ENCODE measurements at places on chromosomes 4 and X. TPM values are rescaled to one million over a fixed set of nuclear protein-coding genes. Genes with fewer than 3 reads are reported as not detected.

- H3K36me3 ChIP-seq = no peaks in the 10 kb centered on the region
- DNase-seq = no peak
- no peak overlapping the region for H3K4me3 ChIP-seq
Measured at GRCh38 chr4:82128355-82128754, 245.4 kb downstream of the HNRNPD start.

GRCh38 chr4:98352396-98352795, 91.2 kb downstream of the RAP1GDS1 start:
- H3K4me1 ChIP-seq = no peaks in the 10 kb centered on the region
- no peaks in the 10 kb centered on the region for H3K27me3 ChIP-seq
- H3K4me3 ChIP-seq = no peak overlapping the region
- H3K27ac ChIP-seq = no peak overlapping the region
- DNase-seq = no peak
- H3K36me3 ChIP-seq = peaks cover 8% of the 10 kb centered on the region

GRCh38 chr4:160091631-160092030, 988.8 kb downstream of the RAPGEF2 start:
- H3K36me3 ChIP-seq = no peaks in the 10 kb centered on the region
- no peaks in the 10 kb centered on the region for H3K4me1 ChIP-seq
- H3K27ac ChIP-seq = no peak overlapping the region

- peaks cover 26% of the 10 kb centered on the region for H3K4me1 ChIP-seq
- H3K27me3 ChIP-seq = no peaks in the 10 kb centered on the region
- H3K36me3 ChIP-seq = peaks cover 4% of the 10 kb centered on the region
- H3K27ac ChIP-seq = no peak overlapping the region
- DNase-seq = no peak
Measured at GRCh38 chrX:100328351-100328750, 81.7 kb downstream of the PCDH19 start.

GRCh38 chr4:36854554-36854953, 390.0 kb upstream of the NWD2 start:
- no peaks in the 10 kb centered on the region for H3K36me3 ChIP-seq
- no peak for DNase-seq
- no peak overlapping the region for H3K4me3 ChIP-seq
- peaks cover 3% of the 10 kb centered on the region for H3K27me3 ChIP-seq
- no peak overlapping the region for H3K27ac ChIP-seq

GRCh38 chr4:147840838-147841738, 109.2 kb downstream of the ARHGAP10 start:
- no peak for DNase-seq

- no peak overlapping the region for H3K4me3 ChIP-seq
- H3K27me3 ChIP-seq = no peaks in the 10 kb centered on the region
- H3K36me3 ChIP-seq = peaks cover 21% of the 10 kb centered on the region
- no peak overlapping the region for H3K27ac ChIP-seq
- no peak for DNase-seq
Measured at GRCh38 chr4:1218634-1219565, 30.0 kb downstream of the CTBP1 start.

The GBA3 gene
- total RNA-seq = 3.8 TPM

DNA sequence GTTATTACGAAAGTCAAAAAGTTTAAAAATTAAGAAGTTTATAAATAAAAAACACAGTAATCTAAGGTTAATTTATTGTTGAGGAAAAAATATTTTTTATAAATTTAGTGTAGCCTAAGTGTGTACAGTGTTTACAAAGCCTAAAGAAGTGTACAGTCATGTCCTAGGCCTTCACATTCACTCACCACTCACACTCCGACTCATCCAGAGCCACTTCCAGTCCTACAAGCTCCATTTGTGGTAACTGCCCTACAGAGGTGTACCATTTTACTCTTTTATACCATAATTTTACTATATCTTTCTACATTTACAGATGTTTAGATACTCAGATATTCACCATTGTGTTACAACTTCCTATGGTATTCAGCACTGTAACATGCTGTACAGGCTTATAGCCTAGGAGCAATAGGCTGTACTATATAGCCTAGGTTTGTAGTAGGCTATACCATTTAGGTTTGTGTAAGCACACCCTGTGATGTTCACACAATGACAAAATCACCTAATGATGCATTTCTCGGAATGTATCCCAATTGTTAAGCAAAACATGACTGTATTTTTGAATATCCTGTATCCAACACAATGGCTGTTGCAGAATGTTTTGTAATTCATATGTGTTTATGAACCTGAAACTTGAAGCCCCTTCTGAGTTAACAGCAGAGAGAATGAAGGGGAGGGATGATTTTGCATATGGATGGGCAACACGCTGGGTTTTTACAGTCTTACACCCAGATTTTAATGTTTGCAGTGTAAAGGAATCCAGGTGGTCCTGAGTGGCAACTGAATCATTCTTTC, 3.1 kb downstream of the PPBP start:
- H3K36me3 ChIP-seq = no peaks in the 10 kb centered on the region
- H3K27me3 ChIP-seq = peaks cover 39% of the 10 kb centered on the region
- H3K27ac ChIP-seq = no peak overlapping the region
- no peak overlapping the region for H3K4me3 ChIP-seq
- DNase-seq = no peak

GRCh38 chr4:136893573-136893972, 638.7 kb downstream of the PCDH18 start:
- H3K36me3 ChIP-seq = no peaks in the 10 kb centered on the region
- no peak overlapping the region for H3K4me3 ChIP-seq
- H3K27ac ChIP-seq = no peak overlapping the region
- no peaks in the 10 kb centered on the region for H3K4me1 ChIP-seq
- DNase-seq = no peak

The BTC gene
- total RNA-seq = 1.4 TPM

DNA sequence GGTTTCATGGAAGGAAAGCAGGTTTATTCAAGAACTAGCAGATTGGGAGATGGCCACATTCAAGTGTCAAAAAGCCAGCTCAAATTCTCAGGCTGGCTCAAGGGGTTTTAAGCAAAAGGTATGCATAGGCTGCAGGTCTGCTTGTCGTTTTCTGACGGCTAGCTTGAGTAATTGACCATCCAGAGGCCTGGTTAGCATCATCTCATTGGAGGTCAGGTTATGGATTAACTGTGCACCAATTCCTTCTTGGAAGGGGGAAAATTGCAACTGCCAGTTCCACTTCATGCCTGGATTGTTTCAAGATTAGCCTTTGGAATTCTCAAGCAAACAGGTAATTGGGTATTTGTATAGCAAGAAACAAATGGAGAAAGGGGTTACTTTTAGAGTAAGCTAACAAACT, 62.1 kb downstream of the FUNDC1 start:
- H3K27me3 ChIP-seq = no peaks in the 10 kb centered on the region
- no peak overlapping the region for H3K27ac ChIP-seq
- no peaks in the 10 kb centered on the region for H3K4me1 ChIP-seq
- no peaks in the 10 kb centered on the region for H3K36me3 ChIP-seq

- H3K27ac ChIP-seq = no peak overlapping the region
- no peak overlapping the region for H3K4me3 ChIP-seq
- no peak for DNase-seq
- peaks cover 33% of the 10 kb centered on the region for H3K36me3 ChIP-seq
Measured at GRCh38 chr4:4456816-4457578, 70.1 kb downstream of the NSG1 start.

The DAPP1 gene
- 41.8 TPM for total RNA-seq

- peaks cover 16% of the 10 kb centered on the region for H3K4me1 ChIP-seq
- H3K36me3 ChIP-seq = no peaks in the 10 kb centered on the region
- H3K4me3 ChIP-seq = no peak overlapping the region
- peak overlapping the region; percentile 41 for H3K27ac ChIP-seq
- no peaks in the 10 kb centered on the region for H3K27me3 ChIP-seq
Measured at GRCh38 chr4:139243448-139244365, 36.3 kb downstream of the MGARP start.

DNA sequence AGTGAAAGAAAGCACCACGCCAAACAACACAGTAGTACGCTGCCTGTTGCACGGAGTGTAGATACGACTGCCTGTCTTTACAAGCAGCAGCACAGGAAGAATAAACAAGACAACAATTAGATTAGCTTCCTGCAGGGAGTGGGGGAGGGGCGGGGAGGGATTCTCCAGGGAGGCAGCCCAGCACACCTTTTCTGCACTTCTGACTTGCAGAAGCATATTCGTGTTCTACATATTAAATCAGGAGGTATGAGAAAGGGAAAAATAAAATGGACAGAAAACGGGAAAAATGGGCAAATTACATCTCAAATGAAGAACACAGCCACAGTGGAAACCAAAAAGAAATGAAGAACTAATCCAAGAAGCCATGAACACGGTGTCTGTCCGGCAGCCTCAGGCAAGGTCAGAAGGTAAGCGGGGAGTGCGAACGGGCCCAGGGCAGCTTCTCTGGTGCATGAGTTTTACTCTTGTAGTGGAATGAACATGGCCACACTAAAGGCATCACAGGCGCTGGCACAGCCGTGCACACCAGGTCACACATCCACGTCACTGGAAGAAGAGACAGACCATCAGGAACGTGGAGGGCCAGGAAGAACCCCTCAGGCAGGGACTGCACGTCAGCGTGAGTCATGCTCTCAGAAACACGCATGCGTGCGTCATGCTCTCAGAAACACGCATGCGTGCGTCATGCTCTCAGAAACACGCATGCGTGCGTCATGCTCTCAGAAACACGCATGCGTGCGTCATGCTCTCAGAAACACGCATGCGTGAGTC, 20.1 kb upstream of the ADRA2C start:
- DNase-seq = no peak
- H3K27me3 ChIP-seq = peaks cover 70% of the 10 kb centered on the region
- no peak overlapping the region for H3K4me3 ChIP-seq
- peaks cover 21% of the 10 kb centered on the region for H3K4me1 ChIP-seq
- no peak overlapping the region for H3K27ac ChIP-seq
- no peaks in the 10 kb centered on the region for H3K36me3 ChIP-seq

- no peak overlapping the region for H3K27ac ChIP-seq
- H3K4me3 ChIP-seq = no peak overlapping the region
- H3K36me3 ChIP-seq = no peaks in the 10 kb centered on the region
- no peaks in the 10 kb centered on the region for H3K27me3 ChIP-seq
Measured at GRCh38 chr4:86876894-86877685, 15.1 kb downstream of the C4orf36 start.

GRCh38 chr4:120291541-120291940, 224.9 kb upstream of the MAD2L1 start:
- H3K4me1 ChIP-seq = no peaks in the 10 kb centered on the region
- H3K27ac ChIP-seq = no peak overlapping the region
- no peaks in the 10 kb centered on the region for H3K27me3 ChIP-seq
- no peak overlapping the region for H3K4me3 ChIP-seq

The AMOT gene
- 507 TPM for total RNA-seq

GRCh38 chrX:78619834-78620233, 39.3 kb downstream of the RTL3 start:
- H3K4me1 ChIP-seq = no peaks in the 10 kb centered on the region
- no peak overlapping the region for H3K4me3 ChIP-seq
- no peaks in the 10 kb centered on the region for H3K27me3 ChIP-seq
- DNase-seq = no peak
- no peak overlapping the region for H3K27ac ChIP-seq

The IQCM gene
- not detected for total RNA-seq

DNA sequence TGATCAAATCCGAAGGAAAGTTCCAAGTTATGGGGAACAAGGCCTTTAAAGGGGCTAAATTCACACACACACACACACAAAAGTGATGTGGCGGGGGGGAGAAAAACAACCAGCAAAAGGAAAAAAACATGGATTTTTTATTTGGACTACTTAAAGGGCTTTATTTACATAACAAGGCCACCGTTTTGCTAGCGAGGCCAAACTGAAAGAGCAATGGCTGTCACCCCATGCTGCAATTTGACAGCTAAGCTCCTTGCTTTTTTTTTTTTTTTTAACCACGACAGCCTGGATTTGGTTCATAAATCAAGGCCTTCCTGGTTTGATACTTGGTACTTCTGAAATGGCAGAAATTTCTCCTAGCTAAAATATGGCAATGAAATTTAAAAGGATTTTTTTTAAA, 99.6 kb upstream of the PTCHD1 start:
- no peaks in the 10 kb centered on the region for H3K27me3 ChIP-seq
- no peaks in the 10 kb centered on the region for H3K36me3 ChIP-seq
- no peak overlapping the region for H3K4me3 ChIP-seq
- no peak overlapping the region for H3K27ac ChIP-seq
- H3K4me1 ChIP-seq = peaks cover 3% of the 10 kb centered on the region

- H3K4me1 ChIP-seq = no peaks in the 10 kb centered on the region
- no peak overlapping the region for H3K4me3 ChIP-seq
- no peak overlapping the region for H3K27ac ChIP-seq
- DNase-seq = no peak
Measured at GRCh38 chr4:177131736-177132135, 177.9 kb upstream of the NEIL3 start.

GRCh38 chr4:75327804-75328512, 186.2 kb downstream of the RCHY1 start:
- H3K27ac ChIP-seq = no peak overlapping the region
- peaks cover 11% of the 10 kb centered on the region for H3K4me1 ChIP-seq
- H3K27me3 ChIP-seq = peaks cover 6% of the 10 kb centered on the region
- H3K4me3 ChIP-seq = no peak overlapping the region
- no peaks in the 10 kb centered on the region for H3K36me3 ChIP-seq

The PRMT9 gene
- total RNA-seq = 12.5 TPM

The SPANXB1 gene
- total RNA-seq = not detected

The H2BW2 gene
- total RNA-seq = not detected

The DCAF12L2 gene
- 0.64 TPM for total RNA-seq

The MSANTD1 gene
- 1.4 TPM for total RNA-seq

The NPFFR2 gene
- total RNA-seq = 2.1 TPM

DNA sequence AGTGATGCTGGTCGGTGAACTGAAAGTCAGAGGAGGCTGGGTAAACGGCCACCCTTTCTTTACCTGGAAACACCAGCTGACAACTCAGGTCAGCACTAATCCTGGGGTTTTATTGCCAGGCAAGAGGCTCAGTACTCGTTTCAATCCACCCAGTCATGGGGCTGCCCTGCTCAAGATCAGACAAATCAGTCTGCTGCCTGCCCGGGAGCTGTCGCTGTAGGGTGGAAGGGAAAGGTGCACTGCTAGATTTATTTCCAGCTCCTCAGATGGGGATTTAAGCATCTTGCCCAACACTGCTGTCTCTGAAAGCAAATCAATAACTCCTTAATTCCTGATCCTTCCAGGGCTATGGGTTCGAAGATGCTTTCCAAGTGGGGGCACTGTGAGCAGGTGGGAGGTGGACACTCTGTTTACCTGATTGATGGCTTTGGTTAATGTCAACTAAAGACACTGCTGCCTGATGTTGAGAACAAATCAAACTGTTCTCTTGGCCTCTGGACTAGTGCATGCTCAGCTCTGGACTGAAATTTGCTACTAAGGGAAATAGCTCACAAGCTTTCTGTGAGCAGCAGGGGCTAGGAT, 59.3 kb downstream of the PHKA2 start:
- no peak for DNase-seq
- H3K4me3 ChIP-seq = no peak overlapping the region
- no peaks in the 10 kb centered on the region for H3K4me1 ChIP-seq
- H3K27me3 ChIP-seq = no peaks in the 10 kb centered on the region
- no peak overlapping the region for H3K27ac ChIP-seq
- peaks cover 14% of the 10 kb centered on the region for H3K36me3 ChIP-seq

GRCh38 chrX:25295466-25295865, 279.7 kb upstream of the ARX start:
- no peak overlapping the region for H3K27ac ChIP-seq
- H3K27me3 ChIP-seq = no peaks in the 10 kb centered on the region
- no peak for DNase-seq
- no peaks in the 10 kb centered on the region for H3K4me1 ChIP-seq

The GAGE1 gene
- total RNA-seq = not detected

GRCh38 chr4:4480685-4481398, 61.0 kb downstream of the STX18 start:
- no peaks in the 10 kb centered on the region for H3K27me3 ChIP-seq
- H3K27ac ChIP-seq = peak overlapping the region; percentile 72
- no peaks in the 10 kb centered on the region for H3K36me3 ChIP-seq
- H3K4me3 ChIP-seq = no peak overlapping the region
- peaks cover 38% of the 10 kb centered on the region for H3K4me1 ChIP-seq

The ITIH6 gene
- total RNA-seq = not detected

GRCh38 chr4:152356428-152357034, 179.4 kb downstream of the FBXW7 start:
- H3K36me3 ChIP-seq = no peaks in the 10 kb centered on the region
- no peaks in the 10 kb centered on the region for H3K27me3 ChIP-seq
- DNase-seq = no peak
